A549 treated with ZK216348 at 1 μM for 4 hours (cell line): ENCODE measurements at places on chromosomes 7 and 10. TPM values are rescaled to one million over a fixed set of nuclear protein-coding genes. Genes with fewer than 3 reads are reported as not detected.

UTF1 gene
- not detected in 5 replicates for total RNA-seq

PON3 gene
- total RNA-seq = 33.5 to 45.3 TPM (median 34.6 TPM) in 5 replicates

HUS1 gene
- 16.0 to 23.3 TPM (median 18.0 TPM) in 5 replicates for total RNA-seq

NKX1-2 gene
- 0.07 TPM in 1 of 5 replicates, not detected in the others for total RNA-seq

PGAM1 gene
- total RNA-seq = 492 to 633 TPM (median 610 TPM) in 5 replicates

KCND2 gene
- not detected in 5 replicates for total RNA-seq

EPC1 gene
- 15.1 to 21.7 TPM (median 16.9 TPM) in 5 replicates for total RNA-seq

PRLHR gene
- total RNA-seq = not detected in 5 replicates

CCDC6 gene
- total RNA-seq = 20.2 to 31.0 TPM (median 26.2 TPM) in 5 replicates
